A549 treated with CORT108297 at 1 μM for 4 hours (cell line): ENCODE measurements at places on chromosomes 16 and 17. TPM values are rescaled to one million over a fixed set of nuclear protein-coding genes. Genes with fewer than 3 reads are reported as not detected.

The KCNJ12 gene
- total RNA-seq = 0.68 to 1.2 TPM (median 1.0 TPM) in 5 replicates

The C17orf107 gene
- 0.22 to 0.52 TPM (median 0.25 TPM) in 5 replicates for total RNA-seq

The OR2C1 gene
- not detected in 5 replicates for total RNA-seq

The CFDP1 gene
- 51.6 to 68.0 TPM (median 56.1 TPM) in 5 replicates for total RNA-seq

The HBQ1 gene
- total RNA-seq = 4.4 to 9.2 TPM (median 6.8 TPM) in 5 replicates

The CTU2 gene
- 24.3 to 36.6 TPM (median 33.9 TPM) in 5 replicates for total RNA-seq
